ENCODE measurements at places on chromosomes 12 and 14.

GRCh38 chr14:106309423-106309822, 783.0 kb downstream of the TMEM121 start:
- no peak for DNase-seq

- DNase-seq: no peak
Measured at GRCh38 chr14:74476107-74476506, 17.0 kb downstream of the NPC2 start.

DNA sequence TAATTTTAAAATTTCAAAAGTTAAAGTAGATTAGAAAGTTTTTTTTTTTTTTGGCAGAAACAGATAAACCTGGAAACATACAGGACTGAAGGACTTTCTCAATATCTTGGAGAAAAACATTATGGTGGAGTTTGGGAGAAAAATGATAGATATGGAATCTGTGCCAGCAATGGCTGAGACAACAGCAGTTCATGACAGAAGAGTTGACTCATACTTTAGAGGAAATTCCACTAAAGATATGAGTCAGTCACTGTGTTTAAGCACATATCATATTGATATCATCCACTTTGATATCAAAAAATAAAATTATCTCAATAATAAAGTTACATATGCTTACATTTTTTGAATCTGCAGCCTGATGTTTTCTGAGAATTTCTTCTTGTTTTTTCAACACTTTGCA, 193.9 kb upstream of the OR4E1 start:
- DNase-seq: no peak

GRCh38 chr12:108647585-108648287, 14.0 kb upstream of the SELPLG start:
- DNase-seq: no peak

- DNase-seq: no peak
Measured at GRCh38 chr12:113755098-113755497, 211.0 kb downstream of the RBM19 start.

GRCh38 chr14:39232554-39233415, 930 bp upstream of the MIA2 start:
- DNase-seq: no peak

GRCh38 chr14:23207146-23207540, 23.7 kb upstream of the SLC7A8 start:
- no peak for DNase-seq

DNA sequence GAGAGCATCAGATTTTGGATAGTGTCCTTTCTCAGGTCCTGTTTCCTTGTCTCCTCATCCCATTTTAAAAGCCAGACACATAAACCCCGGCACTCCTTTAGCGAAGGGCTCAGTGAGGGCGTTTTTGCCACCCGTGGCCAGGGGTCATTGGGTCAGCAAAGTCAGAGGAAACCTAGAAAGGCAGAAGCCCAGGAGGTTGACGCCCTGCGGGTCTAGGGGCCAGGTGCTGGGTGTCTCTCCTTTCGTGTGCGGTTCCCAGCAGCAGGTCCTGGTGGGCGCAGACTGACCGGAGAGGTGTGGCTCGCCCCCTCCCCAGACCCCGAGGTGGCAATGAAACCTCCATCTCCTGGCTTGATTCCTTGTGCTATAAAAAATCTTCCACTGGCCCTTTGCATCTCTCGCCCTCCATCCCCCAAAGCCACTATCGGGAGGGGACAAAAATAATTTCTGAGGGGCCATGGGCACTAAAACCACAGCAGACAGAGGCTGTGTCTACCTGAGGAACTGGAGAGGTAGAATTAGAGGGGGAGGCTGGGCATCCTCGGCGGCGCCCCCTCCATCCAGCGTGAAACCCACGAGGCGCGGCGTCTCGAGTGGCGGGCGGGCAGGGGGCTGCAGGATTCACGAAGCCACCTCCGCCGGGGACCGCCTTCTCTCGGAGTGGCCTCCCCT, 858 bp upstream of the FRMD6 start:
- no peak for DNase-seq
